Neural progenitor cell (in vitro differentiated cells): ENCODE measurements at places on chromosomes 3 and 15. TPM values are rescaled to one million over a fixed set of nuclear protein-coding genes. Genes with fewer than 3 reads are reported as not detected.

DNA sequence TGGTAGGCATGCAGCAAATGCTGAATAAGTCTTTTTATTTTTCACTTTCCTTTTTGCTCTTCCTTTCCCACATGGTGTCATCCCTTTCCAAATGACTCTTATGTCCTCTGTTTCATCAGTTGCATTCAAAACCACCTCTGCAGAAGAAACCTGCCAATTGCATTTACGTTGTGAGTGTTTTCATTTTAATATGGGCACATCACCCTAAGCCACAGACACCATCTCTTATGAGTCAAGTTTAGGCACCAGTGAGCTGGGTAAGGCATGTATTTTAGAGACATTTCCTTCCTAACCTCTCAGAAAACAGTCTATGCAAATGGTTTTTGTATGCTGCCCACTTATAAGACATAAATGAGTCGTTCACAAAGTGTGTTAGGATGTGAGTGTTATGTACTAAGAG is 223.3 kb upstream of the ADAMTS9 start:
- H3K4me1 ChIP-seq: peaks cover 24% of the 10 kb centered on the region
- H3K4me3 ChIP-seq: no peak overlapping the region
- DNase-seq: no peak
- H3K27me3 ChIP-seq: no peaks in the 10 kb centered on the region

Gene COMMD2
- 46.8 and 110 TPM in 2 replicates for total RNA-seq

GRCh38 chr3:185042312-185043050 is 110.4 kb downstream of the C3orf70 start:
- H3K4me3 ChIP-seq: no peak overlapping the region
- H3K36me3 ChIP-seq: no peaks in the 10 kb centered on the region
- no peak for DNase-seq
- H3K4me1 ChIP-seq: peaks cover 8% of the 10 kb centered on the region
- no peaks in the 10 kb centered on the region for H3K27me3 ChIP-seq

GRCh38 chr3:34283751-34284150 is 485.3 kb downstream of the PDCD6IP start:
- H3K27ac ChIP-seq: no peak overlapping the region
- H3K27me3 ChIP-seq: no peaks in the 10 kb centered on the region
- no peak overlapping the region for H3K4me3 ChIP-seq
- DNase-seq: no peak
- peaks cover 5% of the 10 kb centered on the region for H3K4me1 ChIP-seq

Gene SAMD7
- total RNA-seq: not detected in 2 replicates

Gene SPINK8
- total RNA-seq: not detected in 2 replicates

Gene TAGLN3
- total RNA-seq: 46.6 and 51.2 TPM in 2 replicates

- H3K36me3 ChIP-seq: no peaks in the 10 kb centered on the region
- peaks cover 15% of the 10 kb centered on the region for H3K4me1 ChIP-seq
- H3K4me3 ChIP-seq: no peak overlapping the region
- no peak overlapping the region for H3K27ac ChIP-seq
- no peak for DNase-seq
Measured at GRCh38 chr3:53707222-53707621, 139.0 kb downstream of the CHDH start.

DNA sequence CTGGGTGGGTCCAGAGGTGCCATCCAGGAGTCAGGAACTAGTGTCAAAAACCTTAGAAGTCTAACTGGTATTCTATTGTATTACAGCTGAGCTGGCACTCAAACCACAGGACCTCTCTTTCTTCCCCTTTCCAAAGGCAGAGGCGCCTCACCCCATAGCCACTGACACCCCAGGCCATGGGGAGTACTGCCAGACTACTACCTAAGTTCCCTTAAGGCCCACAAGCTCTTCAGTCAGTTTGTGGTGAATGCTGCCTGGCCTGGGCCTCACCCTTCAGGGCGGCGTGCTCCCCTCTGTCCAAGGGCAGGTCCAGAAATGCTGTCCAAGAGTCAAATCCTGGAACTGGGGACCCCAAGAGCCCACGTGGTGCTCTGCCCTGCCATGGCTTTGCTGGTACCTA is 43.0 kb upstream of the FGF7 start:
- peaks cover 23% of the 10 kb centered on the region for H3K4me1 ChIP-seq
- no peak overlapping the region for H3K4me3 ChIP-seq
- no peak overlapping the region for H3K27ac ChIP-seq
- H3K27me3 ChIP-seq: no peaks in the 10 kb centered on the region

GRCh38 chr3:105906345-105906744 is 37.5 kb upstream of the CBLB start:
- no peak overlapping the region for H3K4me3 ChIP-seq
- no peaks in the 10 kb centered on the region for H3K36me3 ChIP-seq
- no peaks in the 10 kb centered on the region for H3K4me1 ChIP-seq
- no peak for DNase-seq

DNA sequence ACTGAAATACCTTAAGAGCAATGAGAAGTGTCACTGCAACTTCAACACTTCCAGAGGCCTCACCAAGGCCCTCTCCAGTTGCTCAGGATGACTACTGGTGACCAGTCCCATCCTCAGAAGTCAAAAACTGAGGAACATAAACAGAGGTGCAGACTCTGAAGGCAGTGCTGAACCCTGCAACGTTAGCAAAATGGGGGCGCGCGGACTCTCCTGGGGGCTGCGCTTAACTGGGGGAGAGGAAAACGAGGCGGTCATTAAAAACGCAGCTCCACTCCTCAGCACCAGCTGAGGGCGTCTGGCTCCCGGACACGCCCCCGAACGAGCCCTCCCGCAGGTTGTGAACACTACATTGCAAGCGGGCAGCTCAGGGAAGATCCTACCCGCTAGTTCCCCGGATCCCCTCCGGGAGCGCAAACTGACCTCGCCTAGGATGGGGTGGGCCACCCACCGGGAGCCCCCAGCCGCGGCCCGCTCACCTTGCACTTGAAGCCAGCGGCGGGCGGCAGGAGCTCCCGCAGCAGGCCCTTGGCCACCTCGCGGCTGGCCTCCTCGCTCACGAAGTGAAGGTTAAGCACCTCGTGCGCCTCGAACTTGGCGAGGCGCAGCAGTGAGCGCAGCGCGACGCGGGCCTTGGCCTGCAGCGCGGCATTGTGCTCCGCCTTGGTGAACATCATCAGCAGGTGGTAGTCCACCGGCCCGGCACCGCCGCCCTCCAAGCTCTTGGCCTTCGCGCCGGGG is 711 bp downstream of the XXYLT1 start:
- H3K4me1 ChIP-seq: peaks cover 11% of the 10 kb centered on the region
- H3K27me3 ChIP-seq: no peaks in the 10 kb centered on the region
- DNase-seq: peak; percentile 78
- peak overlapping the region; percentile 77 for H3K4me3 ChIP-seq
- no peaks in the 10 kb centered on the region for H3K36me3 ChIP-seq
- H3K27ac ChIP-seq: no peak overlapping the region

DNA sequence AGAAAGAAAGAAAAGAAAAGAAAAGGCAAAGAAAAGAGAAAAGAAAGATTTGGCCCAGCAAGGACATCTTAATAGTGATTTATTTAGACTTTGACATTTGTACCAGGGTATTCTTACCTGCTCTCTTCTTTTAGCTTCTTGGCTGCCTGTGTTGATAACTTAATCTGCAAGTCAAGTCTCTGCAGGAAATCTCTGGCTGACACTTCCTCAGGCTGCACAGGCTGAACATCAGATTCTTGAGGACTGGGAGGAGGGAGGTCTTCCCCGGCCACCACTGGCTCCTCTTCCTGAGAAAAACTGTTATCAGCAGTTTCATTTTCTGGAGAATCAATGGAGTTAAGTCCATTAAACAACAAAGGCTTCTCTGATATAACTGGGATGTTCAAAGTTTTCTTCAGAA is 12.8 kb downstream of the LYSMD2 start:
- no peak overlapping the region for H3K4me3 ChIP-seq
- DNase-seq: peak; percentile 20
- H3K36me3 ChIP-seq: no peaks in the 10 kb centered on the region
- no peaks in the 10 kb centered on the region for H3K4me1 ChIP-seq

- peaks cover 6% of the 10 kb centered on the region for H3K4me1 ChIP-seq
- no peaks in the 10 kb centered on the region for H3K36me3 ChIP-seq
- H3K27me3 ChIP-seq: no peaks in the 10 kb centered on the region
Measured at GRCh38 chr15:55758580-55758986, 15.6 kb upstream of the PRTG start.

GRCh38 chr15:90264671-90265070 is 801 bp upstream of the NGRN start:
- no peak overlapping the region for H3K27ac ChIP-seq
- DNase-seq: no peak
- H3K4me3 ChIP-seq: peak overlapping the region; percentile 58
- peaks cover 24% of the 10 kb centered on the region for H3K4me1 ChIP-seq

DNA sequence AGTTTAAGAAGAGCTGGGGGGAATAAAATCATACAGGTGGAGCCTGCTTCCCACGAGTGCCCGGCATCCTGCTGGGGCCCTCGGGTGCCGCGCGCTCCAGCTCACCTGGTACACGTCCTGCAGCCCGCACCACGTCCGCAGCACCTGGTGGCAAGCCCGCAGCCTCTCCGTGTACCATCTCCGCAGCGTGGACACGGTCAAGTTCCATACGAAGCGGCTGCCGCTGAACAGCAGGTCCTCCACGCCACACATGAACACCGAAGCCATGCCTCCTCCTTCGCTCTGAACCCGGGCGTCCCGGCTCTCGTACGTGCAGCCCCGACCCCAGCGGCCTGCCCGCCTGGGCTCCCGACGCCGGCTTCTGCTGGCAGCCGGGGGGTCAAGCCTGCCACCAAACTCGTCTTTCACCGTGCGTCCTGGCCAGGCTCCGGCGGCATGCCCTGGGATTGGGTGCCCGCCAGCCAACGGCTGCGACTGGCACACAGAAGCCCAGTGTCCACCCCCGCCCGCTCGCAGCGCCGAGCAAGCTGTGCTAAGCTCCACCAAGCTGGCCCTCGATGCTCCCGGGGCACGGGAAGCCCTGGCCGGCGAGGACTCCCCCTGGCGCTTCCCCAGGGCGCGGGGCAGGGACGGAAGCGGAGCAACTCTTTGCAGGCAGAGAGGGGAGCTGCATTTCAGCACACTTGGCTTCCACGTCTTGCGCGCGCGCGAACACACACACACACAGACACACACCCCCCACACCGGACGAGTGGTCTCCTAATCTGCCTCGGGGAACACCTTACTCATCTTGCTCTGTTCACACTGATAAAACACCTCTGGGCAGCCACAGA is at the start of gene FRMD4B:
Gene FRMD4B (minus strand): TSS at position 366 of the 833 bp plus-strand sequence. CDS start 99 bp downstream, at position 267.
- peak within 1 kb of the TSS; percentile 58 for H3K4me3 ChIP-seq
- peak; percentile 67 for DNase-seq
- no peaks in the 10 kb centered on the region for H3K36me3 ChIP-seq
- no peak within 1 kb of the TSS for H3K27ac ChIP-seq
- peaks cover 48% of the 10 kb centered on the region for H3K27me3 ChIP-seq

DNA sequence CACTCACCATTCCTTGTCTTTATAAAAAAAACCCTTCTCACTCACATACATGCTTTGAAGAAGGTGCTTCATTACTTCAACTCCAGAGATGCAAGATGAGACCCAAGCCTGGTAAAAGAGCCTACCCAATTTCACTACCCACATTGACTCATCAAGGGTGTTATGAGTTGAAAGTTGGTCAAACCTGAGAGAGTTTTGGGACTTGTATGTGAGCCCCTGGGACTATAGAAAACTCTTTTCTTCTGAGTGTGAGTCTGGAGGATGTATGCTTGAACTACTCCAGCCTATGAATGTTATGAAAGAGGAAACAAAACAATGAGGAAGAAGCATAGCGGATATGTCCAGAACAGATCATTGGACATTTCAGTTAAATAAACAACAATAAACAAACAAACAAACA is 106.5 kb upstream of the SATB1 start:
- H3K4me3 ChIP-seq: no peak overlapping the region
- no peaks in the 10 kb centered on the region for H3K4me1 ChIP-seq
- DNase-seq: no peak
- no peaks in the 10 kb centered on the region for H3K36me3 ChIP-seq
- no peak overlapping the region for H3K27ac ChIP-seq

DNA sequence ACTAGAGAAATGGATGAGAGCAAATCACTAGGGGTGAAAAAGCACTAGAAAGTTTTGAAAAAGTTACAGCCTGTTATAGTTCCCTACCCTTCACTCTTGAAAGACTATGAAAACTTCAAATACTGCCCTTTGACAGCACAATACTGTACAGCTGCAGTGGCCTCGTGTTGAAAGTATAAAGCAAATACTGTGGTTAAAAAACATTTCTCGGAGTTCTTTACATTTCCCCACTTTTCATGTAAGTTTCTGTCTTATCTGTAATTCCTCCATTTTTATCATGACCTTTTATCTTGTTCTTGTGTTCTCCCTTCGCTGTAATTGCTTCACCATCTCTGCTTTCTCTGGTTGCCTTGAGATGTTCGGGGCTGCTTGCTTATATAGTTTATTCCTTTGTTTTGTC is 423.8 kb upstream of the CFAP20DC start:
- no peaks in the 10 kb centered on the region for H3K4me1 ChIP-seq
- H3K27me3 ChIP-seq: no peaks in the 10 kb centered on the region
- no peak for DNase-seq
- no peak overlapping the region for H3K4me3 ChIP-seq
- H3K27ac ChIP-seq: no peak overlapping the region
- H3K36me3 ChIP-seq: no peaks in the 10 kb centered on the region
